ENCODE measurements at places on chromosomes 12 and 14.
A peak's percentile ranks its signal among the peaks of the same experiment; 100 is the strongest.

- DNase-seq = no peak
These were observed 30.6 kb upstream of the NUDT14 start for GRCh38 chr14:105211758-105212089.

DNA sequence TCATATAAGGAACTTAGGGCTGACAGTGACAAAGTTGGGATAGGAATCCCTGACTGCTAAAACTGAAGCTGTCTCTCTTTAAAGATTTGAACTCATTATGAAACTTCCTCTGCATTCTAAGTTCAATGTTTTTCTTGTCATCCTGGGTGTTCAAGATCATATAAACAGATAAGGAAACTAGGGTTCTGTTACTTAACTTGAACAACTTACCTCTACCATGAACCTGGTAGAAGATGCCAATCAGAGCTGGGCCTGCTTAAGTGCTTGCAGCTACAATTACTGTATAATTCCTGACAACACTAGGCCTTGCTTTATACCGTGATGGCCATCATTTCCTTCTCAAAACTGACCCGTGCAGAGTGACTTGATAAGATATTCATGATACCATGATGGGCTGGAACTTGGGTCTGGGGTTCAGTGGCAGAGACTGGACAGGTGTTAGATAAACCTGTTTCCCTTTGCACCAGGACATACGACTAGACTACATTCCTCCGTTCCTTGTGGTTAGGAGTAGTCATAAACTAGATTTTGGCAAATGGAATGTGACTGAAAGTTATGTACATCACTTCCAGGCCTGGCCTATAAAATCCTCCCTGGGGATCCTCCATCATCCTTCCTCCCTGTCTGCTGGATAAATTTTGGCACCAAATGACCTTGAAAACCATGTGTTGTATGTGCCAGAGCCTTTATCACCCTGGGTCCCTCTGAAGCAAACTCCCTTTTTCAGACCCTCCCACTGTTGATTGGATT is 172.2 kb upstream of the PRICKLE1 start:
- no peak for DNase-seq

GRCh38 chr12:130350715-130351114 is 13.0 kb downstream of the PIWIL1 start:
- DNase-seq = no peak

- no peak for DNase-seq
These were observed 78.5 kb downstream of the PTPN21 start for GRCh38 chr14:88476214-88476774.

GRCh38 chr12:102005256-102005655 is 56.5 kb downstream of the WASHC3 start:
- DNase-seq = no peak

- peak; percentile 2 for DNase-seq
These were observed 527 bp downstream of the CAMKK2 start for GRCh38 chr12:121295746-121296617.

- no peak for DNase-seq
These were observed 79.2 kb downstream of the TBC1D30 start for GRCh38 chr12:64903479-64904152.

- no peak for DNase-seq
These were observed 33.8 kb downstream of the RPAP3 start for GRCh38 chr12:47672068-47672467.

GRCh38 chr14:26702721-26703230 is 104.9 kb upstream of the NOVA1 start:
- no peak for DNase-seq

DNA sequence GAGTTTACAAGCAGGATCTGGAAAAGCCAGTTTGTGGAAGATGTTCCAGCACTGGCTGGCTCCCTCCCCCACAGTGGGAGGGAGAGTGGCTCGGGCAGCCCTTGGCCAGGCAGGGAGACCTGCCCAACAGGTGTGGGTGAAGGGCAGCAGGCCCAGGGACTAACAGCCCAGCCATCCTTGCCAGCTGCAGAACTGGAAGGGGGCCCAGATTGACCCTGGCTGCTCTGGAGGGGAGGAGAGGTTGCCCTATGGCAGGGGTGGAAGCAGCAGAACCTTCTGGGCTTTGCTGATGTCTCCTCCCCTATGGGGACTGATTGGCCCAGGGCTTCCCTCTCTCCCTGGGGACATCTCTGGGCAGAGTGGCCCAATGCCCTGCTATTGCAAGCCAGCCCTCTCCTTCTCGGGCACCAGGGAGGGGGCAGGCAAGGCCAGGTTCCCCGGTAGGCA is 20.5 kb downstream of the IRF2BPL start:
- DNase-seq = no peak

DNA sequence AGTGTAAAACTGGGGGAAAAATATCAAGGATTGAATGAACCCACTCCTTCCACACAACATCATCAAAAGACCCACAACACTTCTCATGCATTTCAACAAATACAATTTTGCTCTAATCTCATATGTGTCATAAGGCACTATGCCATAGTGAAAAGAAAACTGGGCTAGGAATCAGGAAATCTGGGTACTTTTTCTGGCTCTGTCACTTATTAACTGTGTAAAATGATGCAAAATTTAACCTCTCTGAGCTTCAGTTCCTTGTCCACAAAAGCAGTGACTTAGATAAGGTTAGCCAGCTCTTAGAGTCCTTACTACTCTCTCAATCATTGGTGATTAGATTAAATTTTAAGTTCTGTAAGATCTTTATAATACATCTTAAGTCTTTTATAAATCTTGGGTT is 250.5 kb upstream of the SOX5 start:
- no peak for DNase-seq

- DNase-seq = no peak
These were observed 273.1 kb downstream of the ZFP36L1 start for GRCh38 chr14:68519671-68520187.

GRCh38 chr12:65891219-65891618 is 66.9 kb downstream of the HMGA2 start:
- no peak for DNase-seq

DNA sequence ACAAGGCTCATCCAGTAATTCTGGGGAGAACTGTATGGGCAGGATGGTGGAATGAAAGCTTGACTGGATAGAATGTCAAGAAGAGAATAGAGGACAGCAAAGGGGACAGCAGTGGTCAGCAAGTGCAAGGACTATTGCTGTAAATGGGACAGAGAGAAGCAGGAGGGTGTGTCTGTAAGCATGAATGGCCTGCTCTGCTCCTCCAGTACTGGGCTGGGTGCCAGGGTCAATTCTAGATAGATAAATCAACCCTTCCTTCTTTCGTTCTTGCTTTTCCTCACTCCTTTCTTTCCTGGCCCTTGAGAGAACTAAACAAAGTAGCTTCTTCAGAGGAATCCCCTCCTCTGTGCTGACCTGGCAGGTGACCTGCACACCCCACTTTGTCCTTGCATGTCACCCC is 1019.2 kb downstream of the BCL11B start:
- DNase-seq = no peak

GRCh38 chr12:87930033-87930432 is 99.2 kb downstream of the C12orf50 start:
- DNase-seq = no peak

GRCh38 chr12:12336049-12336411 is 14.0 kb downstream of the MANSC1 start:
- DNase-seq = no peak

All from activated CD4-positive, alpha-beta T cell treated with anti-CD3 and anti-CD28 coated beads, Interleukin-2, amount 50 U/mL, for 1 hour (primary cell).